ENCODE measurements at places on chromosomes 7 and 10. TPM values are rescaled to one million over a fixed set of nuclear protein-coding genes. Genes with fewer than 3 reads are reported as not detected.

ZC3HAV1L gene
- total RNA-seq = 4.7 TPM

LRRTM3 gene
- total RNA-seq = not detected

LEP gene
- total RNA-seq = not detected

STEAP4 gene
- total RNA-seq = 3.1 TPM

NANOS1 gene
- total RNA-seq = under 0.01 TPM

CYP2C19 gene
- 0.89 TPM for total RNA-seq

WNT2 gene
- not detected for total RNA-seq

CALHM3 gene
- total RNA-seq = not detected

ZNF804B gene
- total RNA-seq = not detected

CTNNA3 gene
- total RNA-seq = 0.14 TPM

GIMAP8 gene
- 0.29 TPM for total RNA-seq

DNA sequence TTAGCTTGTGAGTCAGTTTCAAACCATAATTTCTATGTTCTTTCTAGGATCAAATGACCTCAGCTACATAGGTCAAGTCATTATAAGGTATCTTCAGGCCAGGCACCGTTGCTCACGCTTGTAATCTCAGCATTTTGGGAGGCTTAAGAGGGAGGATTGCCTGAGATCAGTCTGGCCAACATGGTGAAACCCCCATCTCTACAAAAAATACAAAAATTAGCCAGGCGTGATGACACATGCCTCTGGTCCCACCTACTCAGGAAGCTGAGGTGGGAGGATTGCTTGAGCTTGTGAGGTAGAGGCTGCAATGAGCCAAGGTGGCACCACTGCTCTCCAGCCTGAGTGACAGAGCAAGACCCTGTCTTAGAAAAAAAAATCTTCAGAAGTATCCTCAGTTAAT is 362.3 kb downstream of the GATA3 start:
- H3K4me3 ChIP-seq = no peak overlapping the region
- no peaks in the 10 kb centered on the region for H3K36me3 ChIP-seq
- no peaks in the 10 kb centered on the region for H3K4me1 ChIP-seq
- no peaks in the 10 kb centered on the region for H3K27me3 ChIP-seq

DNA sequence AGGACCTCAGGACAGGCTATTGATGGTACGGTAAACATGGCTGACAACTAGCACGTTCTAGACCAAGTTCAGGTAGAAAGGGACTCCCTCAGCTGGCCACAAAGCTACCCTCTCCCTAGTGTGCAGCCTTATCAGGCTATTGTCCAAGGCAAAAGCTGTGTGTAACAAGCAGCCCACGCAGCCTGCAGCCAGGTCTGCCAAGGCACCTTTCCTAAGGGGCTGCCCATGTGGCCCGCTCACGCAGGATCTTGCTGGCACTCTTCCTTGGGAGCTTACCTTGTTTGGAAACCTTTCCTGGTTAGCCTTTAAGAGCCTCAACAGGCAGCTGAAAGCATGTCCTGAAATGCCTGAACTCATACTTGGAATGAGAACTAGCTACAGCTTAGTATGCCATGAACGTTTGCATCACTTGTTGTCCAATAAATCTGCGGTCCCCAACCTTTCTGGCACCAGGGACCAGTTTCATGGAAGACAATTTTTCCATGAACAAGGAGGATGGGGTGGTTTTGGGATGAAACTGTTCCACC is 51.7 kb downstream of the SYPL1 start:
- no peak for DNase-seq
- H3K27me3 ChIP-seq = no peaks in the 10 kb centered on the region
- H3K4me1 ChIP-seq = peaks cover 52% of the 10 kb centered on the region
- H3K27ac ChIP-seq = peak overlapping the region; percentile 0
- no peaks in the 10 kb centered on the region for H3K36me3 ChIP-seq
- H3K4me3 ChIP-seq = no peak overlapping the region

GRCh38 chr10:122699796-122700455 is at the start of gene C10orf120:
Gene C10orf120, minus strand, starts transcription at chr10:122699846. Its CDS starts 56 bp downstream, at chr10:122699790.
- H3K36me3 ChIP-seq = no peaks in the 10 kb centered on the region
- no peaks in the 10 kb centered on the region for H3K4me1 ChIP-seq
- no peak for DNase-seq
- no peak within 1 kb of the TSS for H3K4me3 ChIP-seq
- no peak within 1 kb of the TSS for H3K27ac ChIP-seq

- H3K4me3 ChIP-seq = no peak overlapping the region
- DNase-seq = no peak
- no peaks in the 10 kb centered on the region for H3K4me1 ChIP-seq
- H3K36me3 ChIP-seq = peaks cover 12% of the 10 kb centered on the region
- H3K27me3 ChIP-seq = no peaks in the 10 kb centered on the region
- H3K27ac ChIP-seq = no peak overlapping the region
These were observed 39.5 kb downstream of the ERCC6 start for GRCh38 chr10:49499305-49499851.

GRCh38 chr10:113139699-113140098 is 189.7 kb downstream of the TCF7L2 start:
- no peak overlapping the region for H3K27ac ChIP-seq
- DNase-seq = no peak
- H3K4me3 ChIP-seq = no peak overlapping the region
- peaks cover 29% of the 10 kb centered on the region for H3K4me1 ChIP-seq

DNA sequence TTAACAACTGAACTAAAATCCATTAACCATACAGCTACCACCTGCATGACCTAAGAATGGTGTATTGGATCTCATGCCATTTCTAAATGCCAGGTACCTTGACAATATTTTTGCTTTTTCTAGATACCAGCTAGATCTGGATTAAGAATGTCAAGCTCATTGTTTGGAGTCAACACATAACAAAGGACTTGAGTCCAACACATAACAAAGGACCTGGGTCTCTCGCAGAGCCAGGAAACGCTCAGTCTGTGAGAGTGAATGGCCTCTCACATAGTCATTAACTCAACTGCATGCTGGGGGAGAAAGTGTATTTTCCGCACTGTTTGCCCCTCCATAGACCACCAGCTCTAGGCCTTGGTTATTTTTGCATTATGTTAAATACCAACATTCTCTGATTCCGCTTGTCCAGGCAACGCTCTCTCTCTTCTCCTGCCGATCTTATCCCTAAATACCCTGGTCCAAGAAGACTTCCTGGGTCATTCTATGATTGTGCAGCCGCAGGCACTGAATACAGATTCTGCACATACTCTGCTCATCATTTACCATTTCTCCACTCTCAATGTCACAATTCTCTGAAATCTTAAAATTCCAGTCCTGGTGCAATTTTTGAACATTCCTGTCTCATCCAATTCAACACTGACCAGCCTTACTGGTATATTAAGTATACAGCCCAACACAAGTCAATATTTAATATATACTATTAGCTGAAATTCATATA is 31.2 kb downstream of the ITIH5 start:
- H3K4me3 ChIP-seq = no peak overlapping the region
- H3K4me1 ChIP-seq = no peaks in the 10 kb centered on the region
- DNase-seq = no peak
- peaks cover 36% of the 10 kb centered on the region for H3K36me3 ChIP-seq
- no peaks in the 10 kb centered on the region for H3K27me3 ChIP-seq

GRCh38 chr7:76424413-76425111 is at the start of gene ZP3:
Gene ZP3, plus strand, starts transcription at chr7:76424950. Its CDS starts 15 bp downstream, at chr7:76424965.
- no peak within 1 kb of the TSS for H3K27ac ChIP-seq
- H3K4me3 ChIP-seq = no peak within 1 kb of the TSS

GRCh38 chr10:85458324-85458723 is 908.3 kb downstream of the GRID1 start:
- H3K4me1 ChIP-seq = no peaks in the 10 kb centered on the region
- no peak for DNase-seq
- H3K36me3 ChIP-seq = no peaks in the 10 kb centered on the region
- H3K27me3 ChIP-seq = no peaks in the 10 kb centered on the region
- H3K4me3 ChIP-seq = no peak overlapping the region
- H3K27ac ChIP-seq = no peak overlapping the region

DNA sequence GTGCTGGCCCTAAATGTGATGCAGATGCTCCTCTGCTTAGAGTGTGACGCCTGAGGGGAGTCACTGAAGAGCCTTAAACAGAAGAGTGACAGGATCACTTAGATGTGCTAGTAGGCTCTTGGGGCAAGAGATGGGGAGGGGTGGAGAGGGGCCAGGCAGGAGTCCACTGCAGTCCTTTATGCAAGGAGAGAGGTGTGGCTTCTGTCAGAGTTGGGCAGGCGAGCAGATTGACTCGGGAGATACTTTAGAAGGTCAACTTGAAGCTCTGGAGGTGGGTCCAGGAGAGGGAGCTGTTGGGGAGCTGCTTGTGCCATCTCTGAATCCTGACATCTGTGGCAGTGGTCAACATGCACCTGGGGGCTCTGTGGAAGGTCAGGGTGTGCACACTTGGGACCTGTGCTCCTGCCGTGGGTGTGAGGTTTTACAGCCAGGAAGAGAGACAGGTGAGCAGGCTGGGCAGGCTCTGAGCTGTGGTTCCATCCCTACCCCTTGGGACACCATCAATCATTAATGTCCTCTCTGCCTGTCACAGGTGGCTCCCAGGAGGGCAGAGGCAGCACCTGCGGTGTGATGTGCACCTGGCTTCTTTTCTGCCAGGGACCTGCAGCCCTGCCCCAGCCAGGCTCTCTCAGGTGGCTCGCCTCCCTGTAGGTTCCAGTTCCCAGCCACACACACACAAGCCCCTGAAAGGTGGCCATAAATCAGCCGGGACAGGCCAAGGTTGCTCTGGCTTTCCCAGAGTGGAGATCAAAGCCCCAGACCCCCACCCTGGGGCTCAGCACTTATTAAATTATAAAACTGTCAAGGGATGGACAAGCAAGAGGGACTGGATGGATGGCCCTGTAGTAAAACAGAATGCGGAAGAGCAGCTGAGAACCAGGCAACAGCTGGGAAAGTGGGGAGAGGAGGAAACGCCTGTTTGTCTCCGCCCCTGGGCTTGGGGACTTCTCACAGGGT is 14.0 kb downstream of the NEURL1 start:
- H3K4me3 ChIP-seq = no peak overlapping the region
- no peaks in the 10 kb centered on the region for H3K36me3 ChIP-seq
- peaks cover 9% of the 10 kb centered on the region for H3K27me3 ChIP-seq
- peaks cover 5% of the 10 kb centered on the region for H3K4me1 ChIP-seq

GRCh38 chr10:113743594-113743993 is 7.9 kb upstream of the PLEKHS1 start:
- no peak overlapping the region for H3K27ac ChIP-seq
- peaks cover 6% of the 10 kb centered on the region for H3K4me1 ChIP-seq
- no peaks in the 10 kb centered on the region for H3K36me3 ChIP-seq
- DNase-seq = no peak

DNA sequence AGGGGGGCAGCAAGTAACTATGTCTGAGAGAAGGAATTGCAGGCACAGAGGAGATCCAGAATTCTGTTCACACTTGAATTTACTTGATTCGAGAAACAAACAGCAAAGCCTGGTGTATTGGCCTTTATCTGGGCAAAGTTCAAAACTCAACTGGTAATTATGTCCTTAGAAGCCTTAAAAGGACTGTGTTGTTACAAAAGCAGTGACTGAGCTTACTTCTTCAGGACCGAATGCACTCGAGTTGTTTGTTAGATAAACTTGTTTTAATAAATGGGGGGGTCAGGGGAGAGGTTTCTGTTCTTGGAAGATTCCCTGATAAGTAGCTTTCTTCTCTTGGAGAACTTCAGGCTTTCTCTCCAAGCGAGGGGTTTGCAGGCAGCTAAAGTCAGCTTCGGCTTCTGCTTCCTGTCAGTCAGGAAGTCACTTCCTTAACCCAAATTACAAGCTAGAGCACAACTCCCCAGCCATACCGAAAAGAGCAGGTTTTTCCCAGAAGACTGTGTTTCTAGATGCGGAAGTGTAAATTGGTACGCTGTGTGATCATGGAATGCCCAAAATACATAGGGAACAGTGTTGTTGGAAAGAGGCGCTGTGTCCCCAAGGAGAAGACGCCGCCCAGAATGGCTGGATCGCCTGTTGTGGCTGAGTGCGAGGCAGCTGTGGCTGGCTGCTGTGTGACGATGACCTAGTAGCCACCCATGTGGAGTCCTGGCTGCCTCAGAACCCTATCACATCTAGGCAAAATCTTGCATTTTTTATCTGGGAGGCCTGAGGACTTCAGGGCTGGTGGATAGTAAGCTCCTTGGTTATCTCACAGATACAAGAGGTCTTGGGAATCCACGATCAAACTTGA is 110.4 kb downstream of the TCF7L2 start:
- DNase-seq = no peak
- no peaks in the 10 kb centered on the region for H3K36me3 ChIP-seq
- H3K27ac ChIP-seq = peak overlapping the region; percentile 81
- peaks cover 60% of the 10 kb centered on the region for H3K4me1 ChIP-seq
- H3K4me3 ChIP-seq = peak overlapping the region; percentile 25
- no peaks in the 10 kb centered on the region for H3K27me3 ChIP-seq

DNA sequence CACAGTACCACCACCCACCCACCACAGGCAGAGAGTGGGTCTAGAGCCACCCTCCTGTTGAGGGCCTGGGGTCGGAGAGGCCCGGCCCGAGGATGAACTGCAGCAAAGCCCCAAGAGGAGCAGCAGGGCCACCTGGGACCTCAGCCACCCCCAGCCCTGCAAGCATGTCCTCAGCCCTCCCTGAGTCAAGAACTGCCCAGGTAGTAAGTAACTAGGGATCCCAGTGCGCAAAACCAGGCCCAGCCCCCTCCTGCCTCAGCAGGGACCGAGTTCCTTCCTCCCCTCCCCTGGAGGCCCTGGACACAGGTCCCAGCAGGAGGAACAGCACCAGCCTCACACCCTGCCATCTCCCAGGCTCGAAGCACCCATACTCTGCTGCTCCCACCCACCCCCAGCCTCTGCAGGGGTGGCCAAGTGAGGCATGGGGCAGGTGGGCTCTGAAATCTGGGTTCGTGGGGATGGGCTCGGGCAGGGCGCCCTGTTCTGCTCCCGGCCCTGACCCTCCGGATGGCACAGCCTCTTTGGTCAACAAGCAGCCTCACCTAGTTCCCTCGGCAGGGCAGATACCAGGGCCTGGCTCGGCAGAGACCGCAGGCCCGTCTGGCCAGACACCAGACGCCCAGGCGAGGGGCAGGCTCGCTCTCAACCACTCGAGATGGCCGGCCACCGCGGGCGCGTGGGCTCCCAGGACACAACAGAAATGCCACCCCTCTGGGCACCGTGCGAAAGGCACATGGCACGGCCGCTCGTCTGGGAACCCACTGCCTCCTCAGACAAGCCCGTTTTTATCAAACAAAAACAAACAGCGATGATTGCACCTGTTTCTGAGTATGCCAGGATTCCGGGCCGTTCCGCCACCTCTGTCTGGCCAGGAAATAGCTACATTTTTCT is 15.2 kb downstream of the PDGFA start:
- peaks cover 44% of the 10 kb centered on the region for H3K36me3 ChIP-seq
- H3K4me3 ChIP-seq = peak overlapping the region; percentile 6
- H3K27ac ChIP-seq = peak overlapping the region; percentile 94
- peaks cover 50% of the 10 kb centered on the region for H3K4me1 ChIP-seq
- DNase-seq = peak; percentile 77

- no peak overlapping the region for H3K4me3 ChIP-seq
- H3K4me1 ChIP-seq = no peaks in the 10 kb centered on the region
- no peak overlapping the region for H3K27ac ChIP-seq
These were observed 162.0 kb downstream of the MAGI2 start for GRCh38 chr7:79291498-79291865.

GRCh38 chr10:33223326-33224000 is 111.0 kb downstream of the NRP1 start:
- no peak overlapping the region for H3K4me3 ChIP-seq
- H3K36me3 ChIP-seq = peaks cover 57% of the 10 kb centered on the region

- H3K27ac ChIP-seq = no peak overlapping the region
- no peaks in the 10 kb centered on the region for H3K4me1 ChIP-seq
- no peak overlapping the region for H3K4me3 ChIP-seq
- H3K36me3 ChIP-seq = no peaks in the 10 kb centered on the region
- no peak for DNase-seq
- no peaks in the 10 kb centered on the region for H3K27me3 ChIP-seq
These were observed 179.8 kb upstream of the AOAH start for GRCh38 chr7:36904101-36904500.

Data from stomach (tissue), 19 donors.